ENCODE measurements at places on chromosomes 4 and X.

- no peak for DNase-seq
Observed at GRCh38 chr4:96598465-96598864, 758.6 kb downstream of the PDHA2 start.

DNA sequence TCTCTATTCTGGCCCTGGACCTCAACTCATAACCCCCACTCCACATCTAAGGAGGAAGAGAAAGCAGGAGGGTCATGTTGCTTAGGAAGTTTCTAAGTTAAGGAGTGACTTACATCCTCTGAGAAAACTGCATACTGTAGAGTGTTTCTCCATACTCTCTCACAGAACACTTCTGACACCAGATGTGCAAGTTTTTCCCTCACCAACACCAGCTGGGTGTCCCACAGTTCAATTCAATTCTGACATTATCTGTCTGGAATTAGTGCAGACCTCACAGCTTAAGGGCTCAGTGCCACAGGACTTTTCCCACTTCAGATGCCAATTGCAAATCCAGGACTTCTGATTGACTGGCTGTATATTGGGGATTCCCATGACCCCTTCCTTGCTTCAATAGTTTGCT, 89.0 kb upstream of the SFRP2 start:
- no peak for DNase-seq

DNA sequence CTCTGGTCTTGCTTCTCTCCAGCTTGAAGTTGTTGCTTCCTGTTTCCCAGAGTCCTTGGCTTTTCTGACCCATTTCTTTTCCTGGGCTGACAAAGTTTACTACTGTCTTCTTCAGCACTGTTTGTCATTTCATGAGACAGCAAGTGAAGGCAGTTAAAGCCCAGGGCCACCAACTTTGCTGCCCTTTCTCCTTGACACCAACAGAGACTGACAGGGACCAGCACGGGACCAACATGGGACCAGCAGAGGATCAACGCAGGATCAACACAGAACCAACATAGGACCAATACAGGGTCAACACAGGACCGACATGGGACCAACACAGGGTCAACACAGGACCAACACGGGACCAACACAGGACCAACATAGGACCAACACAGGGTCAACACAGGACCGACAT, 34.9 kb downstream of the RNF212 start:
- DNase-seq = no peak

DNA sequence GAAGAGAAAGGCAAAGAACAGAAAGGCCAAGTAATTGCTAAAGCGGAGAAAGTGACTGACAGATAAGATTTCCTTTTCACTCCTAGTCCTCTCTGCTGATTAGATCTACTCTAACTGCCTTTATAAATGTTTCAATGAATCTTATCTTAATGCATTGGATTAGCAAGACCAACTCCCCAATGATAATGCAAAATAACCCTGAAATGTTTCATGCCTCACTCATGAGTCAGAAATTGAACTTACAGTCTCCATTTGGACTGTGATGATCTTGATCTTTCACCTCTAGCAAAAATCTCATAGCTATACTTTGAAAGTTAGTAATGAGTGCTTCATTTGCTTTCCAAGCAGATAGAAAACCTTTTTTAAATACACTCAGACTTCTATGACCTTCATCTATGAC, 26.5 kb downstream of the SLC10A7 start:
- DNase-seq = no peak

- DNase-seq = no peak
Observed at GRCh38 chr4:71237641-71238040, 101.2 kb upstream of the SLC4A4 start.

GRCh38 chrX:31893525-31893924, 821.7 kb upstream of the FTHL17 start:
- DNase-seq = no peak

Data from stimulated activated CD4-positive, alpha-beta T cell treated with anti-CD3 and anti-CD28 coated beads, Interleukin-12 subunit alpha, Interleukin-12 subunit beta, amount 100 ng/mL, for 48 hours (primary cell).